ENCODE measurements at places on chromosomes 7 and 10. TPM values are rescaled to one million over a fixed set of nuclear protein-coding genes. Genes with fewer than 3 reads are reported as not detected.

The FAM237B gene
- total RNA-seq, result not detected

The TMEM225B gene
- 1.2 TPM for total RNA-seq

The LSM8 gene
- total RNA-seq, result 42.9 TPM

The DENND2A gene
- total RNA-seq, result 0.75 TPM

The TNS3 gene
- total RNA-seq, result 78.4 TPM

The KIF11 gene
- total RNA-seq, result 6.5 TPM

The IDI2 gene
- total RNA-seq, result not detected

The KLF14 gene
- not detected for total RNA-seq

The INHBA gene
- 14.9 TPM for total RNA-seq

The NKX2-3 gene
- not detected for total RNA-seq

The ABLIM1 gene
- total RNA-seq, result 6.3 TPM

The PDE1C gene
- 53.9 TPM for total RNA-seq

The EPDR1 gene
- total RNA-seq, result 76.3 TPM

The GTPBP10 gene
- 17.9 TPM for total RNA-seq

The TBL2 gene
- total RNA-seq, result 83.4 TPM

The CUZD1 gene
- total RNA-seq, result 0.30 TPM

The FFAR4 gene
- not detected for total RNA-seq

The CALD1 gene
- total RNA-seq, result 510 TPM

The CHCHD3 gene
- total RNA-seq, result 68.6 TPM

The VSIR gene
- total RNA-seq, result 30.4 TPM

The KIAA1217 gene
- 1.2 TPM for total RNA-seq

The FAM25A gene
- total RNA-seq, result not detected

The PAPOLB gene
- total RNA-seq, result not detected

The NUDT5 gene
- total RNA-seq, result 37.2 TPM

The LEP gene
- 0.94 TPM for total RNA-seq

The EBF3 gene
- total RNA-seq, result 8.8 TPM

The INMT gene
- 104 TPM for total RNA-seq

The SPDYE16 gene
- 0.12 TPM for total RNA-seq

The TAC1 gene
- total RNA-seq, result not detected

All from smooth muscle cell of the coronary artery (primary cell).